B cell (primary cell): ENCODE measurements at places on chromosomes 3 and 15. TPM values are rescaled to one million over a fixed set of nuclear protein-coding genes. Genes with fewer than 3 reads are reported as not detected.

DNA sequence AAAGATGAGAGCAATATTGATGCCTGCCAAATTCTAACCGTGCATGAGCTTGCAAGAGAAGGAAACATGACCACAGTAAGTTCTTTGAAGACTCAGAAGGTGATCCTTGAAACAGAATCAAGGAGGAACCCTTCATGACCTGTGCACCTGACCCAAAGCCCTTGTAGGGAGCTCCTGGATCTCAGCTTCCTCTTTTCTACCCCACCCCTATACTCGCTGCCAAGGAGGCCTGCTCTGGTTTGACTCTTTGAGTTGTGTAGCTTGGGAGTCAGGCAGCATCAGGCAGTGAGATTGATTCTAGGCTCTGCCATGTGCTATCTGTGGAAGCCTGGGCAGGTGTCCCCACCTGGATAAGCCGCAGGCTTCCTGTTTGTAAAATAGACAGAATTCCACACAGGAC, 10.6 kb downstream of the TTC21A start:
- peak; percentile 21 for DNase-seq

GRCh38 chr15:85810075-85810474, 15.3 kb upstream of the KLHL25 start:
- no peak for DNase-seq

DNA sequence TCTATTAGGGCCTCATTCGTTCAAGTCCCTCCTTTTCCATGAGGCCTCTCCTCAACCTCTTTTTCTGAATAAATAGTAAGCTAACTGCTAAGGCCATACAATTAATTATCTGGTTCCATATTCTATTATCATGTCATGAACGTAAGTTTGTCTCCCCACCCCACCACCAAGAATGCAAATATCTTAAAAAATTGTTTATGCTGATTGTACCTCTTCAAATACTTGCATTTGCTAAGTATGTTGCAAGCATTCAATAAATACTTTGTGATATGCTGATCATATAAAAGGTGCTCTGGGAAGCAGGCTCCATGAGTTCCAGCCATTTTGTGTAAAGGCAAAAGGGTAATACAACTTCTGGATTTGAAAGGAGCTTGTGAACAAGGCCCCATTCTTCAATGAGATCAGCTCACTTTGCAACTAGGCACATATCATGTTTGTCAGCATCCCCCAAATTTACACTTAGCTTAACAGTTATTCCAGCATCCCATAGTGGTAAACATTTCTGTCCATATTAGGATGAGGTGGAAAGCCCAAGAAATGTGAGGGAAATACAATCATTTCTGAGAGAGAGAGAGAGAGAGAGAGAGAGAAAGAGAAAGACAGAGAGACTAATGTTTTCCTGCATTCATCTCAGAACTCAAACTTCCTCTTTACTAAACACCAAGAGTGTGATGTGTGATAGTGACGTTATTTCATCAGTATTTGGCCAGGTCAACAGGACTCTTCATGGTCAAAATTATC, 33.2 kb downstream of the SLC12A8 start:
- no peak for DNase-seq

The ZDHHC23 gene
- total RNA-seq, result 72.6 and 75.1 TPM in 2 replicates

- no peak for DNase-seq
Observed at GRCh38 chr3:51734572-51734907, 27.7 kb downstream of the GRM2 start.

- no peak for DNase-seq
Observed at GRCh38 chr15:94587113-94587512, 355.8 kb downstream of the MCTP2 start.

The TYRO3 gene
- 0.05 TPM in 1 of 2 replicates, not detected in the other for total RNA-seq

The CMTM7 gene
- 68.4 and 71.5 TPM in 2 replicates for total RNA-seq

The CPLX3 gene
- total RNA-seq, result 0.17 TPM in 1 of 2 replicates, not detected in the other

DNA sequence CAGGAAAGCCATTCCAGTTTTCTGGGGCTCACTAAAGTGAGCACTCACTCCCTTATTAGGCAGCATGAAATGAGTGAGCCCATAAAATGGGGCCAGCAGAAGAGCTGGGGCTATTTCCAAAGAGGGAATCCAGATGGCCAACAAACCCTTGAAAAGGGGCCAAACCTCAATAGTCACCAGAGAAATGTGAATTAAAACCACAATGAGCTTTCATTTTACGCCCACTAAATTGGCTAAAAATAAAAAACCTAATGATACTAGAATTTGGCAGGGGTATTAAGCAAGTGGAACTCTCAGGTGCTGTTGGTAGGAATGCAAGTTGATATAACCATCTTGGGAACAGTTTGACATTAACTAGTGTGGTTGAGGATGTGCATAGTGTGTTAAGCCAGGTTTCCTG, 42.1 kb upstream of the RAF1 start:
- DNase-seq, result no peak

The ZBTB11 gene
- total RNA-seq, result 40.7 and 42.6 TPM in 2 replicates

The IQCB1 gene
- 54.6 and 56.5 TPM in 2 replicates for total RNA-seq

- peak; percentile 13 for DNase-seq
Observed at GRCh38 chr15:73284090-73284716, 84.6 kb downstream of the HCN4 start.

DNA sequence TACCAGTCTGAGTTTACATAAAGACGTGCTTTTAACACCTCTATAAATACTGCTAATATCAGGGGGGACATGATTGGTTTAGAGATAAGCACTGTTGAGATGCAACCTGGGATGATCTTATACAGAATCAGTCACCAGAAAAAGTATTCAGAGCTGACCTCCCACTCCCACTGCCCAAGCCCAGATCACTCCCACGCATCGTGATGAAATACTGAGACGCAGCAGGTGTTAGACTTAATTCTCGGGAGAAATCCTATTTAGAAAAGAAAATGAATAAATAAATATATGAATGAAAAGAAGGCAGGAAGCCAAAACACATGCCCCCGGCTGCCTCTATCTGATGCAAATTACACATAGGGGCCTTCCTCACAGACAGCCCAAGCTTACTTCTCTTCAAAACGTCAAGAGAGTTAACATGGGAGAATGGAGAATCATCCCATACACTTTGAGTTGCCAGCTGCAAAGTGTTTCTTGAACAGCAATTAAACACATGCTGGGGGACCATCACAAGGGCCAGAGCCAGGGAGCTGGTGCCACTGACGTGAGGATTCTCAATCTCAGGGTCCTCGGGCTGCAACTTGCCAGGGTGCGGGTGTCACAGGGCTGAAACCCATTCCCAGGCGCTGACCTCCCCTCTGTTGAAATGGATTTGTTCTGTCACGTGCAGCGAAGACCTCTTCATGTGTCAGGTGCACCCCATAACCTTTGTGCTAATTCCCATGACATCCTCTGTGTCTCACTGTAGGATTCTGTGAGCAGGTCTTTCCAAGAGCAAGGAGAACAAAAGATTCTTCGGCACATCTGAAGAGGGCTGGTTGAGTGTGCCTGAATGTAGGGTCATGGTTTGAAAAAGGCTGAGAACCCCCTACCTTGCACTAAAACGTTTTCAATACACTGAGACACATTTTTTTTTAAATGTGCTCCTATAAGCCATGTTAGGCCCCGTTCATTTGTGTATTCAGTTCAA, 764.2 kb upstream of the ARRDC4 start:
- DNase-seq, result no peak

GRCh38 chr15:100471933-100472332, 56.8 kb downstream of the CERS3 start:
- DNase-seq, result no peak

- no peak for DNase-seq
Observed at GRCh38 chr15:80783260-80783659, 4.1 kb downstream of the CEMIP start.

The NRG4 gene
- total RNA-seq, result 0.37 TPM in 1 of 2 replicates, not detected in the other

The TRH gene
- total RNA-seq, result not detected in 2 replicates

DNA sequence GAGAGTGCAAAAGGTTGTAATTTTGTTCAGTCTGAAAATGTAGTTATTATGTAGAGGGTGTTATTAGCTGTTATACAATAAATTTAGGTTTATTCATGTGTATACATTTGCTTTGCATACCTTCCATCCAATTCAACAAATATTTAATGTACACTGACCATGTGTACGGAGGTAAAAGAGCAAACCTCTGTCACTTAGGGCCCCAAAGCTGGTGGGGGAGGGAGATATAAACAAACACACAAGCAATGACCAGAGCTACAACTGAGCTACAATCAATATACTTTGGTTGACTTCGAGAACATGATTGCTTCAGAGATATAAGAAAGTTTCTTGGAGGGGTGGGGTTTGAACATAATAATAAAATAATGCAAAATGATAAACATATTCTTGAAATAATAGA, 17.5 kb upstream of the BCL6 start:
- no peak for DNase-seq

DNA sequence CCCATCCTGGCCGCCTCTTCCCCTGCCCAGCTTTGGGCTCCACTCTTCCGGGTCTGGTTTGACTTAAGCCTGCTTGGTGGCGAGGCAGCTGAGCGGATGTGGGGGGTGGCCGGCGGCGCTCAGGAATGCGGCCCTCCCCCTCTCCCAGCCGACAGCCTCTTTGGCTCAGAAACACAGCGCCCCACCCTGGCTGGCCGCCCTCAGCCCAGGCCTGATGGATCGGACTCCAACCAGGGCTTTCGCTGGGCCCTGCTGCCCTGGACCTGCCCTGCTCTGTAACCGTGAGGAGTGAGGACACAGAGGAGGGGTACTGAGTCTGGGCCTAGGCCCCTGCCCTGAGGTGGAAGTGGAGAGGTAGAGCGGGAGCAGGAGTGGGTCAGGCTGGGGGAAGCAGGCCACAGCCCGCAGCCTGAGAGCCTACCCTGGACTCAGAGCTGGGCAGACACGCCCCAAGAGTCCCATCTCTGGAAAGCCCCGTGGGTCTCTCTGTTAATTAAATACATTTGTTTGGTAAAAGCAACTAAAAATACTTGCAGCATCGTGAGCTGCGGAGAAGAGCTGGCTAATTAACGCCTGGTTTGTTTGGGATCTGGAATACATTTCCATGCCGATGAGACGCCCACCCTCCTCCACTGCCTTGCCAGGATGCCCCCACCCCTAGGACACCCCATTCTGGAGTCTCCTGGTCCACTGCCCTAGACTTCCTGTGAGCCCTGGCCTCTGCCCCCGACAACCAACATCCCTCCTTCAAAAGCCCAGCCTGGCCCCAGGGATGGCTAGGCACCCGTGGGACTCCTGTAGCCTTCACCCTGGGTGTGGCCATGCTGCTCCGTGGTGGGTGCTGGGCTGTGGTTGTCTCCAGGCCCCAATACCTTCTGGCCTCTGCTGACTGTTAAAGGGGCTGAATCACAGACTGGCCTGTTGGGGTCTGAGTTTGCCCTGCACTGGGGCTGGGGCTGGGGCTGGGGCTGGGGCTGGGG, 19.6 kb downstream of the PLXNA1 start:
- no peak for DNase-seq

DNA sequence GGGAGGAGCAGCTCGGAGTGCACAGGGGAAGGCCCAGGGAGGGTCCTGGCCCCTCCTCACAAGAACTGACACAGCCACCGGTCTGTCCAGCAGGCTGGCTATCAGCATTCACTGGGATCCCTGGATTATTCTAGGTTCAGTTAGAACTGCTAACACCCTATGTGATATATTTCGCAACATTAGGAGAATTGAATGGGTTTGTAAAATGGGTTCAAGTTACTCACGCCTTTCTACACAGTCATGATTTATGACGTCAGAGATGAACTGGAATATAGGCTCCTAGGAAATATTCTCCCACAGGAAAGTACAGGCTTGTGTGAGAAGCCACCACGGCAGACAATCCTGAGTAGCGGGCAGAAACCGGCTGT, 969 bp upstream of the BSN start:
- DNase-seq, result no peak

The SLC9C1 gene
- 0.41 and 0.49 TPM in 2 replicates for total RNA-seq

DNA sequence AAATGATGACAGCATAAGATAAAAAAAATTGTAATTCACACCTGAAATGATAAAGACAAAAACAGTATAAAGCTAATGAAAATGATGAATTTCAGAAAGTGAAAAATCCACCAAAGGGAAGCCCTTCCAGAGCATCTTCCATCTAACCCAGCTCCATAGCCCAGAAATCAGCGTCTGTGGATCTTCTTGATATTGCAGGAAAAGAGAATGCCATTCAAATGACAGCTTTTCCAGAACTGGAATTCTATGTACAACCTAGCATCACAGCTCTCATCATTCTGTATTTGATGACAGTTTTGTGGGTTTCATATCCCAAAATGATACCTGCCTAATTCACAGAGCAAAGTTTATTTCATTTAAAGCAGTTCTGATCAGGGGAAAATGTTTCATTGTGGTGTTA, 267.3 kb downstream of the FHIT start:
- no peak for DNase-seq

The CCR9 gene
- 0.76 and 1.1 TPM in 2 replicates for total RNA-seq
